Fibroblast of lung (primary cell): ENCODE measurements at places on chromosomes 5 and 9. TPM values are rescaled to one million over a fixed set of nuclear protein-coding genes. Genes with fewer than 3 reads are reported as not detected.

DNA sequence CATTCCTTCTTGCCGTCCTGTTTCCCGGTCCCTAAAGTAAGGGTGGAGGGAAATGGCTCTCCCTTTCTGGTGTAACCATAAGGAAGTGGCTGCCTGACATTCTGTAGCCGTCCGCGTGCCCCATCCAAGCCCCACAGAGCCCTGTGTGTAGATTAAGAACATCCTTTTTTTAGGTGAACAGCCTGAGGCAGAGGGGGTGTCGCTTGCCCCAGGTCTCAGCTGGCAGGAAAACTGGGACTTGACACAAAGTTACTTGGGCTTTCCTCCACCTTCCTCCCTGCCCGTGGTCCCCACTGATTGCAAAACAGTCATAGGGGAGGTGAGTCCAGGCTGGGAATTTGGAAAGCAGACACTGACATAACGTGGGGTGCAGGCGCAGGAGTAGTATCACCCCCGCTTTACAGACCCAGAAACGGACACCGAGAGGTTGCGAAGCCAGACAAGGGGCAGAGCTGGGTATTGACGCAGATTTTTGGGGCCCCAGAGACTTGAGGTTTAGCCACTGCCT lies 22.8 kb downstream of the C9orf50 start:
- no peak for DNase-seq

DNA sequence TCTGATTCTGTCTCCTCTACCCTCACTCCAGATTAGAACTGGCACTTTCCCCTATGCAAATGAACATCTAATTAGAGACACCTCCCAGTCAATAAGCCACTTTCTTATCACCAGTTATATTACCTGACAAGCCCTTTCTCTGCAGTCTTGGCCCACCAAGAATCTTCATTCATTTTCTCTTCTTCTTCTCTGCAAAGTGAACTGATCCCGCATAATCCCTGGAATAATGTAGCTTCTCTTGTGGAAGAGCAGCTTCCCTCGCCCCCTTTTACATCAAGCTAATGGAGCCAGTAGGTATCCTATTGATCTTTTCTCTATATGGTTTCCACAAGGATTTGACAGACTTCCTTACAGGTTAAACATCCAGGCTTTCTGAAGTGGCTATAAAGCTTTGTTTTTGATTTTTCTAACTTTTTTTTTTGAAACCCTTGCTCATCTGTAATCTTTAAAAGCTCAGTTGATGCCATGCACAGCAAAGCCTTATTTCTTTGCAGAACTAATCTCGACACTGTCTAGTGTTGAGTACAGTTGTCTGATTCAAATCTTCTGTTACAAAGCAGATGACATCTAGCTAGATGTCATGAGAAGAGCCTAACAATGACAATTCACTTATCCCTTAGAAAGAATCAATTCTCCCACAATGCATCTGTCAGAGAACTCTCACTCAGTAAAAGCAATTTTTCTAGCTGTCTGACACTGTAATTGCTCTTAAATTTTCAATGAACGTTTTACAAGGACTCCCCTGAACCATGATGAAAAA lies 281.4 kb downstream of the ISL1 start:
- DNase-seq = no peak

- no peak for DNase-seq
Measured at GRCh38 chr9:2630158-2630557, 8.6 kb downstream of the VLDLR start.

- DNase-seq = no peak
Measured at GRCh38 chr9:35835216-35835632, 6.2 kb downstream of the TMEM8B start.

DNA sequence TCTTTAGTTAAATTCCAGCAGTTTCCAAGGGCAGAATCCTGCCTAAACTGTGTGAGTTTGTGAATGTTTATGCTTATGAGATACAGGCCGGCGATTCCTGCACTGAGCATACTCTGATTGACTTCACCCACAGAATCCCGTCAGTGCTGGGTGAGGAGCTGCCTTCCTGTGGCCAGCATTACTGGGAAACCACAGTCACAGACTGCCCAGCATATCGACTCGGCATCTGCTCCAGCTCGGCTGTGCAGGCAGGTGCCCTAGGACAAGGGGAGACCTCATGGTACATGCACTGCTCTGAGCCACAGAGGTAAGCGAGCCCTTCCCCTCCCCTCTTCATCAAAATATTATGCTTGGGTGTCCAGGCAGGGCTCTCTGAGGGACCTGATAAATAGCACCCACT lies 103.7 kb downstream of the CMYA5 start:
- peak; percentile 10 for DNase-seq

Gene ZCCHC10
- total RNA-seq = 7.4 and 12.3 TPM in 2 replicates

Gene SLC6A19
- total RNA-seq = not detected in 2 replicates

Gene TUT7
- total RNA-seq = 36.3 and 39.0 TPM in 2 replicates

Gene C5orf52
- total RNA-seq = not detected in 2 replicates

Gene CTNND2
- total RNA-seq = not detected in 2 replicates
